Activated B cell treated with CpG ODN at 0.5 μM for 24 hours (primary cell): ENCODE measurements at places on chromosomes 6 and 20.

DNA sequence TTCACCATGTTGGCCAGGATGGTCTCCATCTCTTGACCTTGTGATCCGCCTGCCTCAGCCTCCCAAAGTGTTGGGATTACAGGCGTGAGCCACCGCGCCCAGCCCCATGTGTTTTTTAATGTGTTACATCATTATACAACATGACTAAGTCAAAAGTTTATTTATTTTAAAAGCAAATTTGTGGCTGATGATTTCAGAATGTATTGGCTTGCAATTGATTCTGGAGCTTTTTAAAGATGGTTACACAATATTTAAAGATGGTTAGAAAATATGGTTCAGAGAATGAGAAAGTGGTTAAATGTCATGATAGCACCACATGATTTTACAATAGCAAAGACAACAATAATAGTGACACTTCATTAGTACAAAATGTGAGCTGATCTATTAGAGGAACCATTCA lies 80.5 kb downstream of the SASH1 start:
- H3K4me3 ChIP-seq = no peak overlapping the region
- no peak overlapping the region for H3K27ac ChIP-seq
- DNase-seq = no peak

DNA sequence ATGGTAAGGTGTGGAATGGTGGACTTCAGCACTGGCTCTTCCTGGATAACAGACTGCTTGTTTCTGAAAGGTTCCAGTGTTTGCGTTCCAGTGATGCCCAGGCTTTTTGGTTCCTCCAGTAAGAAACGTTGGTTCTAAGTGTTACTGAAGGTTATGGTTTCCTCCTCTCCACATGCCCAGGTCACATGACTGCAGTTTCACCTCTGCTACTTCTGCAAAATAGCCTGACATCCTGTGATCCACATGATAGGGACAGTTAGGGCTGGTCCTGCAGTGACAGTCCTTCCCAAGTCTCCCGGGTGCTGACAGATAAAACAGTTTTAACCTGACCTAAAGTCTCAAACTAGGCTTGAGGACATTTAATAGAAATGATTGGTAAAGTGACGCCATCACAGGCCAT lies 132.2 kb upstream of the CST7 start:
- peaks cover 5% of the 10 kb centered on the region for H3K27me3 ChIP-seq
- peaks cover 6% of the 10 kb centered on the region for H3K4me1 ChIP-seq
- no peaks in the 10 kb centered on the region for H3K36me3 ChIP-seq
- no peak for DNase-seq
- no peak overlapping the region for H3K4me3 ChIP-seq
- H3K27ac ChIP-seq = no peak overlapping the region

DNA sequence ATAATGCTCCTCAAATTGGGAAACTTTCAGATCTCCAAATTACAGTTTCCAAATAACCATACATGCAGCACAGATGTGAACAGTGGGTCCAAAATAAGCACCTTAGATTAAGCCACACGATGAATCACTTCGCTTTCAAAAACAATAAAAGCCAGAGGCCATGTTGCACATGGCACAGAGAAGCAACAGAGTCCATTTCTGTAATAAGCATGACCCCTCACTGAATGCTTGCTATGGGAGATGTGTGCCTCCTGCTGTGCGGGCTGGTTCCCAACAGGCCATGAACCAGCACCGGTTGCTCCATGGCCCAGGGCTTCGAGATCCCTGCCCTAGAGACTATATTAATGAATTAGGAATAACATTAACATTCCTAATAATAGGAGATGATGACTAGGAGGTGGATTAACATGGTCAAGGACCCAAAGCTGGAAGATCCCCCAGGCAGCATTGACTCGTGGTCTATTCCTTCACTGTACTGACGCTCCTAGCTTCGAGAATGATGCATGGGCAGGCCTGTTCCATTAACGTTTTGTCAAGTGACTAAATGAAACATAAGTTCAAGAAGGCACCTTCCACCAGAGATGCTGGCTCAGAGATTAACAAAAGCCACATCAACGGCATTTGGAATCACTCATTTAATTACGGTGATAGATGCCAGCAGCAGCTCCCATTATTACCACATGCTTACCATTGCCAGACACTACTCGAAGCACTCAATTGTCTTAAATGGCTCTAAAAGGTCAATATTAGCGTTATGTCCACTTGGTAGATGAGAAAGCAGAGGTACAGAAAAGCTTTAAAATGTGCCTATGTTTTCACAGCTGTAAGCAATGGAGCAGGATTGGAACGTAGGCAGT lies 470.6 kb upstream of the AGPAT4 start:
- no peaks in the 10 kb centered on the region for H3K36me3 ChIP-seq
- no peak overlapping the region for H3K4me3 ChIP-seq
- H3K4me1 ChIP-seq = no peaks in the 10 kb centered on the region
- no peaks in the 10 kb centered on the region for H3K27me3 ChIP-seq
- no peak overlapping the region for H3K27ac ChIP-seq
- DNase-seq = no peak

DNA sequence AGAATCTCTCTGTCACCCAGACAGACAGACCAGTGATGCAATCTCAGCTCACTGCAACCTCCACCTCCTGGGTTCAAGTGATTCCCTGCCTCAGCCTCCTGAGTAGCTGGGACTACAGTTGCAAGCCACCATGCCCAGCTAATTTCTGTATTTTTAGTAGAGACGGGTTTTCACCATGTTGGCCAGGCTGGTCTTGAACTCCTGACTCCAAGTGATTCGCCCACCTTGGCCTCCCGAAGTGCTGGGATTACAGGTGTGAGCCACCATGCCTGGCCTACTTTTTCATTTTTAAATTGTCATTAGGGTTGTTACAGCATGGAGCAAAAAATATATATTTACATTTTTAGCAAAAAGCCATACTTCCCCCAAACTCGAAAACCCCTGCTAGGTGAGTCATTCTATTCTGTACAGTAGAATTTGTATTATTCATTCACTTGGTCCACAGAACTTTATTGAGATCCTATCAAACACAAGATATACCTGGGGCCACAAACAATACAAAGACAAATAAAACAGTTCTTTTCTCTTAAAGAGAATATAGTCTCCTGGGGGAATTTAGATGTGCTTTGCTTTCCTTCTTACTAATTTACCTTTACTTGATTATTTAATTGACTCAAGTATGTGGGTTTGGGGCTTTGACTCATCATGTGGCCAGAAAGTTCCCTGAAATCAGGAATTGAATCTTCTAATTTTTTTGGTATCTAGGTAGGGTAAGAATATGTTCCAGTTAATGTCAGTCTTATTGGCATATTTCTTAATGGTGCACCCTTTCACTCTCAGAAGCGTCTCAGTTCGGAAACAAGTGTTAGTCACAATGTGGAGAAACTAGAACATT lies 16.6 kb upstream of the CCND3 start:
- H3K27me3 ChIP-seq = no peaks in the 10 kb centered on the region
- peaks cover 37% of the 10 kb centered on the region for H3K36me3 ChIP-seq
- no peak for DNase-seq
- peaks cover 31% of the 10 kb centered on the region for H3K4me1 ChIP-seq
- H3K27ac ChIP-seq = peak overlapping the region; percentile 66

DNA sequence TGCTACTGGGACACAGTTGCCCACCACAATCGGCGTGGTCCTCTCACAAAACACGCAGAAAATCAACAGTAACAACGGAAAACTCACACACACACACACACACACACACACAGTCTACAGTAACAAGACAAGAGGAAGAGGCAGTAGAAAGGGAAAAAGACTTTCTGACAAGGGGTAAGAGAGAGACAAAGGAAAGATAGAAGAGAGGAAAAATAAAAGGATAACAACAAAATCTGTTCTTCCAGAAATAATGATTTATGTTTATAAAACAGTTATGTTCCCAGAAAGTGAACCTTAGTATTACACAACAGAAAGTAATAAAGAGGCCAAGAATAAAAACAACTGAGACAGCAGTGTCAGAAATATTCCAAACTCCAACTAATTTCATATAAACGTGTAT lies 2.9 kb downstream of the RANBP9 start:
- H3K27me3 ChIP-seq = no peaks in the 10 kb centered on the region
- H3K4me3 ChIP-seq = peak overlapping the region; percentile 86
- peaks cover 6% of the 10 kb centered on the region for H3K36me3 ChIP-seq
- H3K4me1 ChIP-seq = peaks cover 44% of the 10 kb centered on the region

DNA sequence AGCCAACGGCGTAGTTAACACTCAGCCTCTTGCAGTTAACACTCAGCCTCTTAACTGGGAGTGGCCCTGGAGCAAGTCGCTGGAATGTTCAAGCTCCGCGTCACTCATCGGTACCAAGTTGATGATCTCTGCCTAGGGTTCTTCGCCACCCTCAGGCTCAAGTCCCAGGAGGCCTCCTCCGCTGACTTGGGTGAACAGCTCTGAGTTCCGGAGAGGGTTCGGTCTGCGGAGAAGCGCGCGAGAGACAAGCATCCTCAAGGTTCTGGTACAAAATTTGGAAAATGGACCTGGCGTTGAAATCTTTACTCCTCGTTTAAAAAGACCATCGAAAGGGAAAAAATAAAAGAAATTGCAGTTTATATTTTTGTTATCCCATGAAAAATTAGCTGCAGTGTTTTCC lies 876 bp upstream of the DSP start:
- no peak for DNase-seq
- H3K36me3 ChIP-seq = no peaks in the 10 kb centered on the region
- peak overlapping the region; percentile 69 for H3K4me3 ChIP-seq
- H3K27ac ChIP-seq = no peak overlapping the region

DNA sequence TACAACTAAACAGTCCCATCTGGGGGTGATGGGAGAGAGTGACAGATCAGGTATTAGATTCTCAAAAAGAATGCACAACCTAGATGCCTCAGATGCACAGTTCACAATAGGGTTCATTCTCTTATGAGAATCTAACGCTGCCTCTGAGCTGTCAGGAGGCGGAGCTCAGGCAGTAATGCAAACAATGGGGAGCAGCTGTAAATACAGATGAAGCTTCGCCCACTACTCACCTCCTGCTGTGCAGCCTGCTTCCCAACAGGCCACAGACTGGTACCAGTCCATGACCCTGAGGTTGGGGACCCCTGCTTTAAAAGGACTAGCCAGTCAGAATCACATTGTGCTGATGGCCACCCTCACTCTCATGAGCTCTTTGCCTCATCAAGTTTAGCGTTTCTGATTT lies 247.0 kb upstream of the KCNQ5 start:
- no peaks in the 10 kb centered on the region for H3K36me3 ChIP-seq
- peaks cover 12% of the 10 kb centered on the region for H3K4me1 ChIP-seq
- no peaks in the 10 kb centered on the region for H3K27me3 ChIP-seq
- no peak for DNase-seq

DNA sequence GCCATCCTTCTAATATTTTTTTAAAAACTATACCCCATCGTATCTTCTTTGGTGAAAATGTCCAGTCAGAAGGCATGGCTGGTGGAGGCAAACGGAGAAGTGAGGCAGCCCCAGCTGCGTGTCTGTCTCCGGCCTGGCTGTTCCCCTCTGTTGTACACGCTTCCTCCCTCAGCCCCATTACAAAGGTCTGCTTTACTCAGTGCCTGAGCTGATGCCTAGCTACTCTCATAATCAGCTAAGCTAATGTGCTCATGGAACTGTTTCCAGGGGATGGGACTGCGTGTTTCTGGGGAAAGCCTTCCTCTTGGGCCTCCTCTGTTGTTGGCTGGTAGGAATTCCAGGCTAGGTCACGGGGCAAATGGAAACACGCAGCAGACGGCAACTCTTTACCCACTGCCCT lies 67.3 kb downstream of the PPP1R3G start:
- H3K4me1 ChIP-seq = no peaks in the 10 kb centered on the region
- H3K36me3 ChIP-seq = no peaks in the 10 kb centered on the region
- H3K27ac ChIP-seq = no peak overlapping the region
- no peak overlapping the region for H3K4me3 ChIP-seq
- no peaks in the 10 kb centered on the region for H3K27me3 ChIP-seq

GRCh38 chr20:402496-402885 lies 5.6 kb upstream of the RBCK1 start:
- H3K27me3 ChIP-seq = no peaks in the 10 kb centered on the region
- H3K36me3 ChIP-seq = peaks cover 9% of the 10 kb centered on the region
- DNase-seq = no peak
- no peak overlapping the region for H3K4me3 ChIP-seq
- H3K27ac ChIP-seq = no peak overlapping the region
- peaks cover 23% of the 10 kb centered on the region for H3K4me1 ChIP-seq

DNA sequence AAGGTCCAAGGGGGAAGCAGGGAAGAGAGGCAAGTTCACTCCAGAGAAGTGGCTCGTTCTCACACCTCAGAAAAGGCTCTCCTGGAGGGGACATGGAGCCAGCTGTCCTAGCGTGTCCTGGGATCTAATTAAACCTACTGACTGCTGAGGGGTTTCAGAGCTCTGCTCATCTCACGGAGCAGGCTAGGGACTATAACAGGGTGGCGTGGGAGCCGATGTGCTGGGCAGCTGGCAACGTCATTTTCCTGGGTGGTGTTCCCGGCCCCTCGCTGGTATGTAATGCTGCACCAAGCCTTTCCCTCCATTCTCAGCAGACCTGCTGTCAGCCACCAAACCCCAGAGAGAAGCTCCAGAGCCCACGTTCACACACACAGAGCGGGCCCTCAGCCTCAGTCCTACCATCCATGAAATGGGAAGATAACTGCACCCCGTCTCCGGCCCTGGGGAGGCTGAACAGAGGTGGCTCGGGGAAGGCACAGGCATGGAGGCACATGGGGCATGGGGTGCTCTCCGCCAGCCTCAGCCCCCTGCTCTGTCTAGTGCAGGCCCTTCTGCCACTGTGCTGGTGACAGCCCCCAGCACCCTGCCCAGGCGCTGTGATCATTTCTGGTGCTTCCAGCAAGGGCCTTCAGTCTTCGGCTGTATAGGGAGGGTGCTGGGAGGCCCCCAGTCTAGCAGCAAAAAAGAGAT lies 1.9 kb downstream of the CST7 start:
- H3K4me1 ChIP-seq = peaks cover 19% of the 10 kb centered on the region
- no peak for DNase-seq
- no peak overlapping the region for H3K4me3 ChIP-seq
- H3K36me3 ChIP-seq = peaks cover 2% of the 10 kb centered on the region
- no peak overlapping the region for H3K27ac ChIP-seq

DNA sequence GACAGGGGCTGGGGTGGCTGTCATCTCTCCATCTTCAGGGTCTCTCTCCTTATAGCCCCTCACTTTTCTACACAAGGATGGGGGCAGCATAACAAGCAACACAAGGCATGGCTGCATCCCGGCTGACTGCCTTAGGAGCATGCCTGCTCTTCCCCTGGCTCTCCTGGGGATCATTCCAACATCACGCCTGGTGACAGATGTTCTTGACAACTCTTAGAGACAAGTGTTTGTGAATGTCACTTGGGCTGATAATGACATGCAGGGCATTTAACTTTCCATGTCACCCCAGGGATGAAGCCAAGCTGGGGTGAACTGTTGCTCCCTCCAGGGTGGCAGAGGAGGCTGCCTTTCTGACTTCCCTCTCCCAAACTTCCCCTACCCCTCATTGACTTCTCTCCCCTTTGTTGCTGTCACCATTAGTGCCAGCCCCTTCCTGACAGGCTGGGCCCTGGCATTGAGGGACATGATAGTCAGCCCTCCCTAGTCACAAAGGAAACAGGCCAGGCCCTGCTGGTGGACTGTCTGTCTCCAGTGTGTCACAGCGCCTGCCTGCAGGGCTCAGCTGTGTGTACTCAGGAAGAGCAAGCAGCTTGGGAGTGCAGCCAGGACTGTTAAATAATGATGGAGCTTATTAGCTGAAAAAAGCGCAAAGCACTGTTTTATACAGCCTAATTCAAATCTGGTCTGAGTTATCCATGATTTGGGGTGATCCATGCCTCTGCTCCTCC lies 161.8 kb downstream of the LRFN2 start:
- H3K4me3 ChIP-seq = no peak overlapping the region
- H3K27ac ChIP-seq = no peak overlapping the region
- no peak for DNase-seq
